ENCODE measurements at places on chromosomes 4 and X. TPM values are rescaled to one million over a fixed set of nuclear protein-coding genes. Genes with fewer than 3 reads are reported as not detected.
A peak's percentile ranks its signal among the peaks of the same experiment; 100 is the strongest.

- DNase-seq, result no peak
These were observed 38.7 kb upstream of the PDK3 start for GRCh38 chrX:24426340-24426913.

DNA sequence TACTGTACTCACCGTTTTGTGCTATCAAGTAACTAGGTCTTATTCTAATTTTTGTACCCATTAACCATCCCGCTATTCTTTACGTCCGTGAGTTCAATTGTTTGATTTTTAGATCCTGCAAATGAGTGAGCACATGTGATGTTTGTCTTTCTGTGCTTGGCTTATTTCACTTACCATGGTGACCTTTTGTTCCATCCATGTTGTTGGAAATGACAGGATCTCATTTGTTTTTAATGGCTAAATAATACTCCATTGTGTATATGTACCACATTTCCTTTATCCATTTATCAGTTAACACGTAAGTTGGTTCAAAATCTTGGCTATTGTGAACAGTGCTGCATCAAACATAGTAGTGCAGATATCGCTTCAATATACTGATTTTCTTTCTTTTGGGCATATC lies 48.3 kb downstream of the USP9X start:
- no peak for DNase-seq

Gene SMR3B
- total RNA-seq, result not detected

DNA sequence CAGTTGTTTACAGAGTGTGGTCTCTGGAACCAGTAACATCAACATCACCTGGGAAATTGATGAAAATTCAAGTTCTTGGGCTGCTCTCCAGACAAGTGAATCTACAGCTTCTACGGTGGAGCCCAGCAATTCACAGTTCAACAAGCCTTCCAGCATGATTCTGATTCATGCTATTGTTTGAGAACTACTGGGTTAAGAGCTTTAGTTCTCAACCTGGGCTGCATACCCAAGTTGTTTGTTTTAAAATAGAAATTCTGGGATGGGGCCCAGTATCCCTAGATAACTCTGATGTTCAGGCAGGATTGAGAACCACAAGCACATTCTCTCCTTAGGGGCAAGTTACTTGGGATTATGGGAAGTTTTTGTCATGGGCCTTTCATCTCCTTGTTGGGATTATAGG lies 37.9 kb upstream of the PGK1 start:
- no peak for DNase-seq

Gene GALNT7
- total RNA-seq, result 5.8 TPM

- no peak for DNase-seq
These were observed 4.0 kb downstream of the ING2 start for GRCh38 chr4:183508697-183509335.

Gene AKAP14
- not detected for total RNA-seq

Gene TMEM192
- total RNA-seq, result 17.2 TPM

GRCh38 chrX:16307950-16308349 lies 140.7 kb downstream of the MAGEB17 start:
- DNase-seq, result no peak

Gene NEUROG2
- not detected for total RNA-seq

GRCh38 chrX:80335062-80335830 lies 85.0 kb upstream of the TENT5D start:
- peak; percentile 41 for DNase-seq

DNA sequence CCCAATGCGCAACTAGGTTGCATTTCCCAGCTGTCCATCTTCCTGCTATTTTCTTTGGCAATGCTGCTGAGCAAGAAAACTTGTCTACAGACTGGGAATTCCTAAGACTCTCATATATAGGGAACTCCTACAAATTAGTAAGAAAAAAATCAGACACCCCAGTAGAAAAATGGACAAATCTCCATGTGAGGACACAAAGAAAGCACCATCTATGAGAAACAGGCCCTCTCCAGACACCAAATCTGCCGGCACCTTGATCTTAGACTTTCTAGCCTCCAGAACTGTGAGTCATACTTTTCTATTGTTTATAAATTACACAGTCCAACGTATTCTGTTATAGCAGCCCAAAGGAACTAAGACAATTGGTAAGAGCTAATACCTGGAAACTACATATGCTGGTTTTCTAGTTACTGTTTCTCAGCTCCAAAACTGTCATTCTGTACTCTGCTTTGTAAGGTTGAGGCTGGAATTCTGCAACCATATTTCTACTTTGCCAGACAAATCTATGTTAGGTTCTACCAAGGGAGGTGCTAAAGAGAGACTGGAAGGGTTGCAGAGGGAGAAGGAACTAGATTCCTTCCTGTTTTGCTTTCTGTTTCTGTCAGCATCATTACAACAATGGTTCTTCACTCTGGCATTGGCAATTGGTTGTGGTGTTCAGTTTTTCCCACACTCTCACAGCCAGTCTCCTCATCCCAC lies 35.7 kb upstream of the FAM241A start:
- DNase-seq, result no peak

Gene CRMP1
- total RNA-seq, result 0.44 TPM

GRCh38 chr4:1199556-1200331 lies 27.4 kb upstream of the SPON2 start:
- no peak for DNase-seq

DNA sequence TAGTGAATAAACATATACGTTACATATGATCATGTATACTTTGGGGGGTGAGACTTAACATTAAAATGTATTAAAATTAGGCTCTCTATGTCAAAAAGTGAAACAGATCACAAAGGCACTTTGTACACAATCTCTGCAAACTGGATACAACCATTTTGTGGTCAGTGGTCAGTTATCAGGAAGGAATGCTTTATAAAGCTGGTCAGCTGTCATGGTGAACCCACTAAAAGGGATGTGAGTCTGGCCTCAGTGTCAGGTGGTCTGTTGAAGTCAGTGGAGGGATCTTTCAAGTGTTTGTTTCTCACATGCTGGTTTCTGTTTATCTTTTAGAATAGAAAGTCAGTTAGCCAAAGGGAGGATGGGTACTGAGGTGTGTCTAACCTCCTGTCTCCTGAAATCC lies 875.5 kb upstream of the INTU start:
- no peak for DNase-seq

GRCh38 chrX:141405486-141405852 lies 163.2 kb upstream of the SPANXC start:
- DNase-seq, result no peak

DNA sequence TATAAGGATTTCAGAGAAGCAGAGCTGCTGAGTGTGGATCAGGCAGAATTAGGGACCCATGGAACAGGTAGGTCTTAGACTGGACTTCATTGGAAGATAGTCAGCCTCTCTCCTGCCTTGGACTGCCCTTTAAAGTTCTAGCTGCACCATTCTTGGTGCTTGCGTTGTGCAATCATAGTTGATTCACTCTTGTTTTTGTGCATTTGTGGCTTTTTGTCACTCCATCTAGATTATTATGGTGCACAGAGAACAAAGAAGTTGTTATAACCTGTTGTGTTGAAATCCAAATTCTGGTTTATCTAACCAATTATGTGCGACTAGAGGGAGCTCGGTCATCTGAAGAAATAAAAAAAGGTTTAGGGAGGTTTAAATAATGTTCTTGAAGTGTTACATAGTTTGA lies 59.3 kb downstream of the JADE1 start:
- DNase-seq, result no peak

DNA sequence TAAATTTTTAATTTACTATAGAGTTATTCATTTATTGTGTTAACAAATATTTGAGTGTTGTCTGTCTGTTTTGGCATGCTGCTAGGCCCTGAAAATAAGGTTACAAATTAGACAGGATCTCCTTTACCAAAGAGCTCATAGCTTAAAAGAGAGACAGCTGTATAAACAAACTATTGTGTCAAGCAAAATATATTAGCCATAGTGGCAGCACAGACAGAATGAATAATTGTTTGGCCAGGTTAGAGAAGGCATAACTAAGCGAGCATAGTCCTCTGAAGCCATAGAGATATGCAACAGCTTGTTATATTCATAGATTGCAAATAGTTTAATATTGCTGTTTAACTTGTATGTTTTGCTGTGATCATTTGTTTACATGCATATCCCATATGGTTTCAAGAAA lies 66.7 kb upstream of the NDUFC1 start:
- DNase-seq, result no peak

- DNase-seq, result no peak
These were observed 691.3 kb upstream of the PCDH7 start for GRCh38 chr4:30028826-30029225.

DNA sequence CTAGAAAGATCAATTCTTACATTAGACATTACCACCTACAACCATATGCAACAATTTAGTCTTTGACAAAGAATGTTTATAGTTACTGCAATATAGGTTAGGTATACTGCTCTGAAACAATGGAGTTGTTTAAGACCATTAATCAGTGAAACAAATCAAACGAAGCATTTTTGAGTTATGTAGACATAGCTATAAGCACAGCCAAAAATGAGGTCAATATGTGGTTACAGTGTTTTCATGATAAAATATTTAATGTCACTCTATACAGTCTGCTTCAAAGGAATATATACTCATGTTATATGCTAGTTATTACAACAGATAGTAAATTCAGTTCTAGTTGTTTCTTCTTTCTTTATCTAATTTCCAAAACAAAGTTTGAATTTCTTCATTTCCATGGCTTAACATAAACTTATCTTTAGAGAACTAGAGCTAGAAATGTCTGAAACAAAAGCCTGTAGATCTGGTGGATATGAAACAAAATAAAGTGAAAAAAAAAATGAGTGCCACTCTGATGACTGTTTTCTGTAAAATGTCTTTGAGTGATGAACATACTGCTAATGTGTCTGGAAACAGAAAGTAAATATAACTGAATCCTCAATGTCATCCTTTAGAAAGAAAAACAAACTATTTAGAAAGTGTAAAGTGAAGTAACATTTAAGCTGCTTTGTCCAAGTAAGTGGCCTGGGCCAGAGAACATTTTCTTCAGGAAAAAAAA lies 809.0 kb downstream of the FAT4 start:
- no peak for DNase-seq

Gene RBM47
- total RNA-seq, result 9.6 TPM

Gene PDGFRA
- 57.4 TPM for total RNA-seq

DNA sequence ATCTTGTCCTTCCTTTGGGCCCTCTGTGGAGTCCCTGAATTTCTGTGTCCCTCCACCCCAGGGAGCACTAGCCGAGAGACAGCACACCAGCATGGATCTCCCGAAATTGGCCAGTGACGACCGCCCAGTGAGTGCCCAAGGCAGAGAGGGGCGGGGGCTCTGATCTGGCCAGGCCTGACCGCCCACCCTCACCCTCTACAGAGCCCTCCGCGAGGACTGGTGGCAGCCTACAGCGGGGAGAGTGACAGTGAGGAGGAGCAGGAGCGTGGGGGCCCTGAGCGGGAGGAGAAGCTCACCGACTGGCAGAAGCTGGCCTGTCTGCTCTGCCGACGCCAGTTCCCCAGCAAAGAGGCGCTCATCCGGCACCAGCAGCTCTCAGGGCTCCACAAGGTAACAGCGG lies 8.4 kb upstream of the UBA1 start:
- DNase-seq, result peak; percentile 11

GRCh38 chr4:7309636-7310390 lies 117.5 kb downstream of the SORCS2 start:
- no peak for DNase-seq

- peak; percentile 74 for DNase-seq
These were observed 66.5 kb downstream of the EFNB1 start for GRCh38 chrX:68895341-68895755.

Gene UGT2B10
- total RNA-seq, result not detected

Gene HPGD
- 2.3 TPM for total RNA-seq

Gene TEX13D
- total RNA-seq, result not detected

- DNase-seq, result no peak
These were observed 48.4 kb upstream of the KIT start for GRCh38 chr4:54609310-54609709.

Gene HPRT1
- 19.5 TPM for total RNA-seq

- no peak for DNase-seq
These were observed 104.4 kb downstream of the CHRNA9 start for GRCh38 chr4:40439519-40439918.

GRCh38 chr4:159018062-159018629 lies 84.7 kb upstream of the RAPGEF2 start:
- DNase-seq, result no peak

Gene CTAG2
- total RNA-seq, result not detected

- no peak for DNase-seq
These were observed 215.2 kb downstream of the AR start for GRCh38 chrX:67759018-67759417.

DNA sequence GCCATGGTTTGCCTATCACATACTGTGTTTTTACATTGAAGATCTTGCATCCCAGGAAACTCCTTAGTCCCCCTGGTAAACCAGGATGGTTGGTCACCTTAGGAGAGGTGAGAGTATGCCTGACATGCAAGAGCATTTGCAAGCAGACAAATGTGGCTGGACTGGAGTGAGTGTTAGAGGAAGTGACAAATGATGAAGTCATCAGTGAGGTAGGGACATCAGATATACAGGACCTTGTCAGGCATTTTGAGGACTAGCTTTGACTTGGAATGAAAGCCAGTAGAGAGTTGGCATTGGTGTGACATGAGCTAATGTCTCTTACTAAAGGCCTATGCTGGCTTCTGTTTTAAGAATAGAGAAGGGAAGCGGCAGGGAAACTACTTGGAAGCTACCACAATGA lies 124.9 kb downstream of the FRMPD4 start:
- no peak for DNase-seq

Gene MOSPD2
- total RNA-seq, result 6.9 TPM

- no peak for DNase-seq
These were observed 13.7 kb downstream of the NEIL3 start for GRCh38 chr4:177323416-177323815.

- no peak for DNase-seq
These were observed 1105.3 kb upstream of the LCORL start for GRCh38 chr4:19126903-19127302.

DNA sequence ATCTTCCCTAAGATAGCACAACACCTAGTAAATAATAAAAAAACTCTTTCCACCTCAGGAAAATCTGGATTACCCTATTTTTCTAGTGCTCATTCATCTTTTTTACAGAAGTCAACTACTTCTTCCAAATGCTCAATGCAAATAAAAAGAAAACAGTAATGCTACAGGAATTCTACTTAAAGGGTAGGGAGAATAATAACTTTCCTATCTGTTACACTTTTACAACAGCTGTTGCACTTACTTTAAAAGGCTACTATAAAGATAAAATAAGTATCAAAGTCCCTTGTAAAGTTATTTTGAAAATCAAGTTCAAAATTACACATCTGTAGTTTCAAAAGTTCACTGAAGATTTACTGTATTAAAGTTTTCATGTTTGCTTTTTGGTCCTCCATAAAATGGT lies 37.6 kb downstream of the THOC2 start:
- DNase-seq, result no peak

Gene KLB
- 1.7 TPM for total RNA-seq

DNA sequence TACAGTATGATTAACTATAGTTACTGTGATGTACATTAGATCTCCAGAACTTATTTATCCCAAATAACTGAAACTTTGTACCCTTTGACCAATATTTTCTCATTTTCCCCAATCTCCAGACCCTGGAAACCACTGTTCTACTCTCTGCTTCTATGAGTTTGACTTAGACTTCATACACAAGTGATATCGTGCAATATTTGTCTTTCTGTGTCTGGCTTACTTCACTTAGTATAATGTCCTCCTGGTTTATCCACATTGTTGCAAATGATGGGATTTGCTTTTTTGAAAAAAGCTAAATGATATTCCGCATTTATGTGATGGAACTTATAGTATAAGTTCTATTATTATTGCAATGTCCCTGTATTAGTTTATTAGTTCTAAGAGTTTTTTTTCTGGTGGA lies 81.8 kb upstream of the SOD3 start:
- DNase-seq, result no peak

- DNase-seq, result no peak
These were observed 58.1 kb upstream of the UCP1 start for GRCh38 chr4:140626661-140627376.

GRCh38 chrX:40248822-40249221 lies 151.1 kb upstream of the BCOR start:
- DNase-seq, result no peak

Measured in left cardiac atrium (tissue), 4 donors.